Choroid plexus epithelial cell (primary cell): ENCODE measurements at places on chromosomes 3 and 15.

DNA sequence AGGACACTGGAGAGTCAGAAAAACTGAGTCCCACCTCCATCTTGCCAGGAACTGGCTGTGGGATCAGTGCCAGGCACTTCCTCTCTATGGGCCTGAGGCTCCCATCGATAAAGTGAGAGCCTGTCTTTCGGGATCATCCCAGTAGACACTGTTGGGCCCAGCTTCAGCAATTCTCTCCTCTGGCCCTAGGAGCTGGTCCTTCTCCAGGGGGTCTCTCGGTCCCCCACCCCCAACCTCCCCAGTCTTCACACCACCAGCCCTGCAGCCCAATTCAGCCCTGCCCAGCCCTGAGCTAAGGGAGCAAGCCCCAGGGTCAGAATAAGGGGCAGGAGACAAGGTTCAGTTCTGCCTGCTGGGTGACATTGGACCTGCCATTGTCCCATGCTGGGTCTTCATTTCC lies 4.5 kb upstream of the LCTL start:
- DNase-seq, result no peak

GRCh38 chr3:17469520-17469919 lies 272.9 kb downstream of the TBC1D5 start:
- no peak for DNase-seq

DNA sequence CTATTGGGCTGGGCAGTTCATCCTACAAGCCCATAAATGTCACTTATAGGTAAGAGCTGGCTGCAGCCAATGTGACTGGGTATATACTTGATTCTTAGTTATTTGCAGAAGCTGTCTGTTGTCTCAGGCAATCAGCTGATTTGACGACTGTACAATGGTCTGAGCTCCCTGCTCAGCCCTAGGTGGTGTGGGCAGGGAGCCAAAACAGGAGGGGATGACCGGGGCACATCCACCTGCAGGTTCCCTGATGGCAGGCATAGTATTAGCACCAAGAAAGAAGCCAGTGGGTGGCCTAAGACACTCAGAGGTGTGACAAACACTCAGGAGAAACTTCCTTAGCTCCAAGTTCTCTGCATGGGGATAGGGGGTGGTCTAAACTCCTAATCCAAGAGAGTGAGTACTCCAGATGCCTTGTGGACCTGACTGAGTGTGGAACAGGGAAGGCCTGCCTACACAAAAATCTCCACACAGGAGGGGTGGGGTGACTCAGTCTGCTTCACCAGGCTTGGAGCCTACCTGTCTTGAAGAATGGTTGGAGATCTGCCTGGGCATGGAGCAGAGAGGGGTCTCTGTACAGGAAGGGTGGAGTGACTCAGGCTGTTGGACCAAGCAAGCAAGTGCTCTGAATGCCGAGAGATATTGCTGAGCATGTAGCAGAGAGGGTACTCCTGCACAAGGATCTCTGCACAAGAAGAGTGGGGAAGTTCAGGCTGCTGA lies 690.4 kb upstream of the NAALADL2 start:
- no peak for DNase-seq

DNA sequence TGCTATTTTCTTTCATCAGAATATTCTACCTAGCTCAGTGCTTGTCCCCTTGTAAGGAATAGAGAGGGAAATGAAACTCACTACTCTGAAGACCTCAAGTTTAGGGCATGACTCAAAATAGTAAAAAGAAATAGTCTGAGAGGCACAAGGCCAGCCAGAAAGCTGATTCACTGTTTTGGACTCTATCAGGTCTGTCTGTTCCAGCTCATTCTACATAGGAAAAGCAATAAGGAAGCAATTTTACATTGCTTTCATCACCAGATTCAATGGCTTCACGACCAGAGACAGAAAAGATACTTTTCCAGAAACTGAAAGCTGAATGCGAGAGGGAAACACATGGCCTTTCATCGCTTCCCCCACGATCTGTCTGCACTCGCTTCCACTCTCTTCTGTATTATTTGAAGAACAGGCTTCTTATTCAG lies 276.0 kb downstream of the GBE1 start:
- peak; percentile 75 for DNase-seq

DNA sequence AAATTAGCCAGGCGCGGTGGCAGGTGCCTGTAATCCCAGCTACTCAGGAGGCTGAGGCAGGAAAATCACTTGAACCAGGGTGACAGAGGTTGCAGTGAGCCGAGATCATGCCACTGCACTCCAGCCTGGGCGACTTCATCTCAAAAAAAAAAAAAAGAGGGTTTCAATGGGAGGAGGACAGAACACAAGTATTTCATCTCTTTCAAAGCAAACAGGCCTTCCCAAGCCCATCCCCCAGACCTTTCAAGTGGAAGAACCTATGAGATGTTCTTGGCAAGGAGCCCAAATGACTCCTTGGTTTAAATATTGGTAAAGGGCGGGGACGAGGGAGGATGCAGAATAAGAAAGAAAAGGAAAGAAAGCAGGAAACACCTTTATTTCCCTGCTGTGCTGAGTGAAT lies 62.2 kb upstream of the MCF2L2 start:
- DNase-seq, result peak; percentile 59

GRCh38 chr3:116281313-116282143 lies 163.8 kb downstream of the LSAMP start:
- DNase-seq, result no peak

DNA sequence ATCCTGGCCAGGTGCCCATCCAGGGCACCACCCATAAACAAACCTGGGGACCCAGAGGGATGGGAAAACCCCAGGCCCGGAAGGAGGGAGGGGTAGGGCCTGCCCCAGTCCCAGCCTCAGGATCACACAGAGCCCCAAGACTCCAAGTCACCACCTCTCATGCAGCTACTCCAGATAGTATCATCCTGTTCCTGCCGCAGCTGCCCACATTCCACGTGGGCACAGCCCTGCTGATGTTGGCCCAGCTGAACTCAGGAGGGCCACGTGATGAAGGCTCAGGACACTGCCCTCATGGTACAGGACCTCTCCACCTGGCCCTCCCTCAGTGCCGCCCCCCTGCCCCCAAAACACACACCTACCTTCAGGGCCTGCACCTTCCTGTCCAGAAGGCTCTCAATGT lies 69.5 kb downstream of the CACNA2D2 start:
- no peak for DNase-seq

- DNase-seq, result peak; percentile 36
Observed at GRCh38 chr15:70643783-70644125, 119.6 kb downstream of the UACA start.

GRCh38 chr3:53030619-53031449 lies 15.0 kb downstream of the SFMBT1 start:
- DNase-seq, result no peak

DNA sequence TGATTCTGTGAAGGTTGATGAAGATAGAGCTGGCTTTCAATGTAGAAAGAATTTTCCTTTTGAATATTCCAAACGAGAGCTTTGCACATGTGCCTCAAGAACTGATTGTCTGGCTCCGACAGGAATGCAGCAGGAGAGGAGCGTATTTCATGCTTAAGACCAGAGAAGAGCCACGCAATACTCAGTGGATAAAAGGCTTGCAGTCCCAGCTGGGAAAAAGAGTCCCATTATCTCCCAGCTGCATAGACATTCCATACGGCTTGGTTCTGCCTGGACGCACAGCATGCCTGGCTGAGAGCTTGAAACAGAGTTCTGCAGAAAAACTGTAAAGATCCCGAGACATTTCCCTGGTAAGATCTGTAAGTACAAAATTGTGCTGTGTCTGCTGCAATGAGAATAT lies at the start of gene CNTN6:
Gene CNTN6 (plus strand): TSS at position 254 of the 400 bp plus-strand sequence. CDS start 54,985 bp downstream, outside the sequence.
- DNase-seq, result peak; percentile 15

DNA sequence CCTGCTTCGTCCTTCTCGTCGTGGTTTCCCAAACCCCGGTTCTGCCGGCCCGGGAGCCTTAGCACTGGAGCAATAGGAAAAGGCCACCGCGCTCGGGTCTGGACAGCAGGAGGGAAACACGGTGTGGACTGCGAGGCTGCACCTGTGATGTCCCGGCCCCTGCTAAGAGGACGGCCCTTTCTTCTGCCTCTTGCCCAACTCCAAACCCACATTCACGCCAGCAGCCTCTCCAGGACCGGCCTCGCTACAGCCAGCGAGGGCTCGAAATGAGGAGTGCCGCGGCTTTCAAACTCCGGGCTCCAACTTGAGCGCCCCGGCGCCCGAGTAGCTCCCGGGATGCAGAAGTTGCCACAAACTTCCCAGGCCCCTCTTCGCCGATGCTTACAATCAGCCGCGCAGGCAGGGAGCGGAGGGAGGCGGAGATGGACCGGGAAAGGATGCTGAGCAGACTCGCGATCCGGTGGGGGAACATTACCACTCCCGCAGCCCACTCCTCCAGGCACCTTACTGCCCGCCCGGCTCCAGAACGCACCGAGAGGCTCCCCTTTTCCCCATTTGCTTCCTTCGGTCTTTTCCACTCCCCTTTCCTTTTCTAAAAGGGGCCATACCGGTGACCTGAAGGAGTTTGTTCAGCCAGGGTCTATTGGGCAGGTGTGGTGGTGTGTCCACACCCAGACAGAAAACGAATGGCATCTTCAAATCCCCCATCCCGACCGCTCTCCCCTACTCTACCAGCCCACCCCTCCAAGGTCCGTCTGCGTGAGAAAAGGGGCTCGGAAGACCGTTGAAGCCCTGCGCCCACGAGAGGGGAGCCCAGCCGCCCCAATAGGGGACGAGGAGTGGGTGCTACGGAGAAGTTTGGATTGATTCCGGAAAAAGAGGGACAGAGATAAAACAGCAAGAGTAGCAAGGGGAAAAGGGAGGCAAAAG lies 18.8 kb upstream of the SATB1 start:
- DNase-seq, result no peak

- peak; percentile 34 for DNase-seq
Observed at GRCh38 chr3:52299879-52300611, 12.4 kb downstream of the GLYCTK start.

GRCh38 chr3:133475245-133476010 lies 75.6 kb downstream of the BFSP2 start:
- DNase-seq, result peak; percentile 23

GRCh38 chr15:45720183-45720582 lies 85.4 kb downstream of the SQOR start:
- DNase-seq, result no peak

DNA sequence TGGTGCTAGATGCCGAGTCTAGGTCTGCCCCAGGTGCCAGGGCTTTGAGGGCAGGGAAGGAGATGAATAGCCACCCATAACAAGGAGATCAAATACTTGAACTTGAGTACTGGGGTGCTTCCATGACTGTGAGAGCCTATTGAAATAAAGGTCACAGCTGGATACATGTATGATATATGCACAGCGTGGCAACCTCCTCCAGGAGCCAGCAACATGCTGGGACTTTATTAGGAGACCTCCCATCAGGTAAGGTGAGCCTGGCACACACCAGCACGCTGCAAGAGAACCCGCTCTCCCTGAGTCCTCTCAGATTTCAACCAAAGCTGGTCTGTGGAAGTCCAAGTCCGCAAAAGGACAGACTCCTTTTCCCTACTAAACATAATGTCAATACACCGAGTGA lies 10.5 kb upstream of the HES1 start:
- DNase-seq, result no peak

DNA sequence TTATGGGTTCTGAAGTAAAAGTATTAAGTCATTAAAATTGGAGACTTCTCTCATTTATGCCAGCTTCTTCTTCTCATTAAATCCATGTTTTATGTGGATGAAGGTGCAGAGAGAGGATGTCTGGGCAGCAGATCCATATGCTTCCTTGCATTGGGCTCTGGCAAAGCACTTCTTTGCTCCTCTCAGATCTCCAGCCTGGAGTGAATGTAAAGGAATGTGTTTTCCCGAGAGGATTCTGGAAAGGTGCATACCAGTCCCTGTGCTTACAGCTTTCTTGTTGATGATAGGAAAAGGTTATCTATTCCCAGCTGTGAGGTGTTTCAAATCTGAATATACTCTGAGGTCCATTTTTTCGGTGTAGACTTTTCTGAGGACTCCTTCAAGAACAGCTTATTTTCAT lies 79.9 kb upstream of the PEX5L start:
- no peak for DNase-seq

DNA sequence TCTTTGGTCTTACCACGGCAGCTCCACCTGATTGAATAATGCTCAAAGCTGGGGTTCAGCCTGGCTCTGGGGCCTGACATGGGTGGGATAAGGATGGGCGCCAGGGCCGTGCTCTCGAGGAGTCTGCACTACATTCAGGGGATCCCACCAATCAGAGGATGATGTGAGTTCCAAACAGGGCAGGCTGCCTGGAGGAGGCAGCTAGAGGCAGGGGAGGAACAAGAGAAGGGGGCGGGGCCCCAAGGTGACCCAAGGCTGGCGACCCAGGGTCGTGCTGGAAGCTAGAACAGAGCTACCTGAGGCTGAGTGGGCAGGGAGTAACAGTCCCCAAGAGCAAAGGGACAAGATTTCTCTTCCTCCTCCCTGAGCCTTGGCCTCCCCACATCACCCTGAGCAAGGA lies 56.1 kb downstream of the PCSK6 start:
- DNase-seq, result no peak

DNA sequence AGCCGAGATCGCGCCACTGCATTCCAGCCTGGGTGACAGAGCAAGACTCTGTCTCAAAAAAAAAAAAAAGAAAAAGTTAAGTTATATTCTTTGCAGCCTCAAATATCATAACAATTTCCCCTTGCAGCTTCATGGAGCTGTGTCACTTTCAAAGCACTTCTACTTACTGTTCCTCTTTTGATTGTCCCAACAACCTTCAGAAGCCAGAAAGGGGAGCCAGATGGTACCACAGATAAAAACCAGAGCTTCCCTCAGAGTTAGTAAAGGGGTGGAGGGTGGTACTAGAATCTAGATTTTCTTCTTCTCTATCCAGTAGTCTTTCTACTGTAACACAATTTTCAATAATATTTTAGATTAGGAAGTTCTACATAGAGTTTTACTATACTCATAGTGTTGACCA lies 188.8 kb downstream of the TAFA4 start:
- DNase-seq, result no peak

DNA sequence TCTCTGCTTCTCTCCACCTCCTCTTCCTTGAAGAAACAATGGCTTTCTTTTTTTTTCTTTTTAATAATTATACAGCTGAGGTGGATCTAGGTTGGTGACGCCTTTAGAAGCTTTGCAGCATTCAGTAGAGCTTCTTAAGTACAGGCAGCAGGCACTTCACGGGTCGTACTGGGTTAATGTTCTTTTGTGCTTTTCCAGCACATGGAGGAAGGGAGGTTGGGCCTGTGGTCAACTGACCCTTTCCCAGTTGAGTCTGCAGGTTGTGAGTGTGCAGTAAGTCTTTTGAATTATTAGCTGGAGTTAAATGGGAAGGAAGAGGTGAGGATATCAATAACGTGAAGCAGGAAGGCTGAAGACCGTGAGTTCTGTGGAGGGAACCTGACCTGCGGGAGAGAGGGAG lies 7.0 kb downstream of the TRAK1 start:
- DNase-seq, result no peak

DNA sequence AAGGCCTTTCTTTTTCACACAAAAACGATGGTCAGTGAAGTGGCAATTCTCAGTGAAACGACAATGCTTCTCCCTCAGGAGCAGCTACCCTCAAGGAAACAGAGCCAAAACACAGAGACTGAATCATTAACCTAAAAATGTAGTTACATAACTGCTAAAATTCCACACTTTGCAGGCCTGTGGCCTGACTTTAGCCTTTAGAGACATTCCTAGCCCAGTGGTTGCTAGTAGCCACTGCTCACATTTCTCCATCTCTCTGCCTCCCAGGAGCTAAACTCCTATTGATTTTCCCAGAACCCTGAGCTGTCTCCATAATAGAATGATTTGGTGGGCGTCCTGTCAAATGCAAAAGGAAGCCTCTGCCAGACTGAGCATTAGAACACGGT lies 630.1 kb upstream of the KCNMB2 start:
- DNase-seq, result peak; percentile 94

- DNase-seq, result peak; percentile 9
Observed at GRCh38 chr3:179882292-179882691, 154.4 kb downstream of the PEX5L start.

GRCh38 chr15:50813865-50814264 lies 48.4 kb upstream of the SPPL2A start:
- DNase-seq, result no peak

GRCh38 chr3:77271306-77271705 lies 231.4 kb downstream of the ROBO2 start:
- no peak for DNase-seq
